ENCODE measurements at places on chromosomes 2 and 18.

- no peak for DNase-seq
Observed at GRCh38 chr2:65282477-65283053, 54.9 kb downstream of the ACTR2 start.

DNA sequence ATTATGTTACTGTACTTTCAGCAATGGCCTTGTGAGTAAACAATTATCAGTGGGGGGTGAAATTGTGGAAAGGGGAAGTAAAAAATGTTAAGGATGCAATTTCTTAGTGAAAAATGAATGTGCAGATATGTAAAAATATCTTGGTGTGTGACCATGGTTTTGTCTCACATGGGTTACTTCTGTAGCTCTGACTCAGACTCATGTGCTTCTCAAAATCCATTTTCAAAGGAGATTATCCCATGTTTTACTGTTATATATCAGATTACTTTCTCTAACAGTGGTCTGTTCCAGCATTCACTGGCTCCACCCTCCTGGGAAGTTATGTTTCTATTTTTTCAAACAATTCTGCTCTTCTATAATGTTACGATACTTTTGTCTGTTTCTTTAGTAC is 298.2 kb upstream of the COL3A1 start:
- DNase-seq = no peak

DNA sequence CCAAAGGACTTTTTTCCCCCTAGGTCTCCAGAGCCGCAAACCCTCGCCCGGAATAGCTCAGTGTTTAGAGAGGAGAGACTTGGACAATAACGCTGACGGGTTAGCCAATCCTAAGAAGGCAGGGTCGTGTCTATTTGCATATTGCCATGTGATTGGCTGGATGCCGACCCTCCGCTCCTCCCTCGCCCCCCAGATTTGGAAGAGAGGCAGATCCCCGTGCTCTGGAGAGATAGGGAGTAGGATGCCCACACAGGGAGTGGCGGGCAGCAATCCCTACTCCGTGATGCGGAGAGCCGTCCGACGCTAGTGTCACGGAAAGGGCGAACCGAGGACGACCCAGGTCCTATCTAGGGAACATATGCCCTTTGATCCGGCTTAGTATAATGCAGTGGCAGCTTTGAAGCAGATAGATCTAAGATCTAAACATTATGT is 1.4 kb downstream of the WNT6 start:
- DNase-seq = peak; percentile 43

- DNase-seq = no peak
Observed at GRCh38 chr2:43958397-43959275, 37.2 kb downstream of the LRPPRC start.

DNA sequence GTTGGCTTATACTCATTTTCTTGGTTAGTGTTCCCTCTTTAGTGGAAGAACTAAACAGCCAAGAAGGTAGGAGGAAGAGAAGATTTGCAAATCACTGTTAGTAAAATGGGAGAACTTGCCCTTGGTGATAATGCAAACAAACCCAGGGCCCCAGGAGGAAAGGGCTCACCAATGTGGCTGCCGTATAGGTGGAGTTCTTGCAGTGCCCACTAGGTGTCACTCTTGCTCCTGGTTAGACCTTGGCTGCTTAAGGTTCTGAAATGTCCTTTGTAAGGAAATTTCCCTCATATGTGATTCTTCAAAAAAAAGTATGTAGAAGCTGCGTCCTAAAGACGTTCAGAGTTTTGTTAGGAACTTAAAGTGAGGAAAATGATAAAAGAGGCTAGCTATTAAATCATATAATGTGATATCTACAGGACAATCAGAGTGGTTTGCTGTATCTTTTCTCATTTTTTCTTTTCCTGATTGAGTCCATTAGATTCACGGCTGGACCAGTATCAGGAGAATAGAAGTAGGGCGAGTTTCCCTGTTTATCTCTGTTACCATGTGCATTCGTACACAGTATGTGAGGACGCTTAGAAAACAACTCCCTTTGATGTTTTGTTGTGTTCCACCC is 48.6 kb downstream of the RPIA start:
- peak; percentile 90 for DNase-seq

DNA sequence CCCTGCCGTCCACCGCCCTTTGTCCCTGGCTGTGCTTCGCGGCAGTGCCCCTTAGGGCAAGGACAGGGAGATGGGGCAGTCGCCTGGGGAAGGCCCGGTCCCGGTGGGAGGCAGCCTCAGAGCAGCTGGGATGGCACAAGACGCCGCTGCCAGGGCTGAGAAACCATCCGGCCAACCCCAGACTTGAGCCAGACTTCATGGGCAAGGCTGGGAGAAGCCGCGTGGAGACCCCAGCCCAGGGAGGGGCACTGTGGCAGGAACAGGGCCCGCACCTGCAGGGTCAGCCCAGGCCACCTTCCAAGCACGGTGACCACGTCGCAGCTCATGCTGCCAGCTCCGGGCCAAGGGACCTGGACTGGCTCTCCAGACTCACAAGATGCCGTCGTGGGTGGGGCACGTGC is 84.0 kb downstream of the NFATC1 start:
- no peak for DNase-seq

DNA sequence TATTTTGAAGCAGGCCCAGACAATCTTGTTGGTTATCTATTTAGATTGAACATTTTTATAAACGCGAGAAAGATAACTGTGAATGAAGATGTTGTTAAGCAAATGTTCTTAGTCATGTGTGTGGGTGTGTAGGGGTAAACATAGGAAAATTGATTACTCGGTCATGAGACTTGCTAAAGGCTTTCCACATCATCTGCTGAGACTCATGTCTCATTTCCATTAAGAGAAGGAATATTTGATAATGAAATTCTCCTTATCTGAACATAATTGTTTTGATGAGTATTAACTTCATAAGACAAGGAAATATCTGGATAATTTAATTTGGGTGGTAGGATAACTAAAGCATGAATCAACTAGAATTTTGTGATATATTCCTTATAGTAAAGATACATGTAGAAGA is 19.7 kb downstream of the CCDC102B start:
- DNase-seq = no peak

- DNase-seq = no peak
Observed at GRCh38 chr18:73840319-73840945, 307.2 kb downstream of the FBXO15 start.

DNA sequence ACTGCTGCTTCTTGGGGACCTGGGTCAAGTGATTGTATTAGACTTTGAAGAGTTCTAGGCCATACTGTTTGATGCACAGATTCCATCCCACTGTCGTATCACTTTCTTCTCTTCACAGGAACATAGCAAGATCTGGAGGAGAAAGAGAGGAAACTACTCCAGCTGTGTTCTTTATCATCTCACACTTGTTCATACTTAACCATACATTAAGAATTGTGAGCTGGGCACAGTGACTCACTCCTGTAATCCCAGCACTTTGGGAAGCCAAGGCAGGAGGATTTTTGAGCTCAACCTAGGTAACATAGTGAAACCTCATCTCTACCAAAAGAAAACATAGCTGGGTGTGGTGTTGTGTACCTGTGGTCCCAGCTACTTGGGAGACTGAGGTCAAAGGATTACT is 111.7 kb downstream of the PARD3B start:
- DNase-seq = no peak

GRCh38 chr2:237075749-237076599 is 9.7 kb upstream of the COPS8 start:
- no peak for DNase-seq

DNA sequence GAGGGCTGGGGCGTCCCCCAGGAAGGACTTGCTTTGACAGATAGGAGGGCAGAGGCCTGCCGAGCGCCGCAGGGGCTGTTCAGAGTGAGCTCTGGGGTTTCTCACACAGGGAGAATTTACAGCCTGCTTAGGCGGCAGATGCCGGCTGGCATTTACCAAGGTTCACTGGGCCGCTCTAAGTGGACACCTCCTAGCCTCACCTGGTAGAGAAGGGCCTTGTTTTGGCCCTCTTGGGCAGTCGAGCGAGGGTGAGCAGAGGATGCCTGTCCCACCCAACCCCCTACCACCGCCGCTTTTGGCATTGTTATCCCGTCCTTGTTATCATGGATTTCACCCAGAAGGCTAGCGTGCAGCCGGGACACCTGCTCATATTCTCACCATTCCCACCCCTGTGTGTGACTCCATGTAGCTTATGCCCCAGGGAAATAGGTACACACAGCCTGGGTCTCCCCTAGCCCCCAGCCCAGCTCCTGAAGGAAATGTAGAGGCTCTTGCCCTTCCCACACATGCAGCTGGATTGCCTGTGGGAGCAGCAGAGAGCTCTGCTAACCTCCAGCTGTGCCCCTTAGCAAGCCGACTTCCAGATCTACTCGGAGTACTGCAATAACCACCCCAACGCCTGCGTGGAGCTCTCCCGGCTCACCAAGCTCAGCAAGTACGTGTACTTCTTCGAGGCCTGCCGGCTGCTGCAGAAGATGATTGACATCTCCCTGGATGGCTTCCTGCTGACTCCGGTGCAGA is 52.4 kb downstream of the FAM168B start:
- DNase-seq = no peak

GRCh38 chr2:74089816-74090745 is 57.6 kb downstream of the BOLA3 start:
- no peak for DNase-seq

- no peak for DNase-seq
Observed at GRCh38 chr2:237911363-237912017, 52.1 kb downstream of the RAMP1 start.

DNA sequence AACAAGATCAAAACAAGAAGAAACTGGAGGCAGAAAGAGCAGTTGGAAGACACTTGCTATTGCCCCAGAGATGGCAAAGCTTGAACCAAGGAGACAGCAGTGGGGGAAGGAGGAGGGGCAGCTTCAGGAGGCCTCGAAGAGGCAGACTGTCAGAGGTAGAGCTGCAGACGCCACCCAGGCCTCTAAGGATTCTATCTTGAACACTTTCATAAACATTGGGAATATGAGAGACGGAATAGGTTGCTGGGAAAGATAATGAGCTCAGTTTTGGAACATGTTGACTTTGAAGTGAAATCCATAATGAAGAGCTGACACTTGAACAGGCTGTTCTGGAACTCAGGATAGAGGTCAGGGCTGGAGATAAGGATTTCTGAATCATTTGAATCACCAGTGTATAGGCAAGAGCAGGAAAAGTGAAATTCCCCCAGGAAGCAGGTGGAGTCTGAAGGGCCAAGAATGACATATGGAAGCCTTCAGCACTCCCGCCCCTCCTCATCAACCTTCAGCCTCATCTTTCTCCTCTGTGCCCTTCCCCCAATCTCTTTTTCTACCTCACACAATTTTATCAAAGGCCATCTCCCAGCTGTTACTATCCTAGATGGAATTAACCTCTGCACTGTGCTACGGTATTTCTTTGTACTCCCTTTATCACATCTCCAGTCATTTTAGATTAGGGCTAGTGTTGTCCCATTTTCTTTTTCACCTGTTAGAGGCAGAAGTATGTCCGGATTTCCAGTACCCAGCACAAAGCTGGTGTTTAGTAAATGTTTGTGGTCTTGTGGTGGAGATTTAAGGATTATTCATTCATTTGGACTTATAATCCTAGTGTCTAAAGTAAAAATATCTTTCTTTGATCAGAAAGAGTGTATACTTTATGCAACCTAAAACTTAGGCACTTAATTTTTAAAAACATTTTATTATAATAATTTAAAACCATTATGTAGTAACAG is 47.5 kb upstream of the RTN4 start:
- no peak for DNase-seq

- no peak for DNase-seq
Observed at GRCh38 chr18:2890606-2891005, 43.8 kb downstream of the EMILIN2 start.

- DNase-seq = no peak
Observed at GRCh38 chr2:151251012-151251411, 10.7 kb downstream of the RBM43 start.

- DNase-seq = peak; percentile 59
Observed at GRCh38 chr2:45263147-45263546, 253.9 kb upstream of the SIX2 start.

DNA sequence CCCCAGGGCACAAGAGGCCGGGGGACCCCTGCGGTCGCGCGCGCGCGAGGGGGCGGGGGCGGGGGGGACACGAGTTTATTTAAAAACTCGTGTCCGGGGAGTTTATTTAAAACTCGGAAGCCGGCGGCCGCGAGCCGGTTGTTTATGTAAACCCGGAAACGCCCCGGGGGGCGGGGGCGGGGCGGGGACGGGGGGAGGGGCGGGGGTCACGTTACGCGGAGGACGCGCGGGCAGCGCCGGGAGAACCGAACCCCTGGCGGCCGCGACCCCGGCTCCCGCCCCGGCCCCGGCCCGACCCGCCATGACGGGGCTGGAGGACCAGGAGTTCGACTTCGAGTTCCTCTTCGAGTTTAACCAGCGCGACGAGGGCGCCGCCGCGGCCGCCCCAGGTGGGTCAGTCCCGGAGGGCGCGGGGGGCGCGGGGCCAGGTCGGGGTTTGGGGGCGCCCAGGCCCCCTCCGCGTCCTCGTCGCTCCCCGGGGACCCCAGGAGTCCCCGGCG is 4.4 kb downstream of the NFATC1 start:
- peak; percentile 62 for DNase-seq

- no peak for DNase-seq
Observed at GRCh38 chr2:223043164-223043941, 8.6 kb upstream of the KCNE4 start.

DNA sequence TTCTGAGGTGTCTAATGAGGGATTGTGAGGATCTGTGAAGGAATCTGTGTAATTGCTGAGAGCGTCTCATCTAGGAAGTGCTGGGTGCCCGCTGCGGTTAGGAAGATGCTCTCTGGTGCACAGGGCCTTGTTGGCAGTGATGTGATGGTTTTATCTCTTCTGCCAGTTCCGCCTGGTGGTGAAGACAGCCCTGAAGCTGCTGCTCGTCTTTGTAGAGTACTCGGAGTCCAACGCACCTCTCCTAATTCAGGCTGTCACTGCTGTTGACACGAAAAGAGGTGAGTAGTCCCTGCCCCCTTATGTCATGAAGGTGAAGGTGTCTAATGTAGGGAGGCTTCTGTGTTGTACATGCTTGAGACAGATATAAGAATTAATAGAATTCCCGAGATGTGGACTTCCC is 234.2 kb downstream of the TPGS2 start:
- no peak for DNase-seq

DNA sequence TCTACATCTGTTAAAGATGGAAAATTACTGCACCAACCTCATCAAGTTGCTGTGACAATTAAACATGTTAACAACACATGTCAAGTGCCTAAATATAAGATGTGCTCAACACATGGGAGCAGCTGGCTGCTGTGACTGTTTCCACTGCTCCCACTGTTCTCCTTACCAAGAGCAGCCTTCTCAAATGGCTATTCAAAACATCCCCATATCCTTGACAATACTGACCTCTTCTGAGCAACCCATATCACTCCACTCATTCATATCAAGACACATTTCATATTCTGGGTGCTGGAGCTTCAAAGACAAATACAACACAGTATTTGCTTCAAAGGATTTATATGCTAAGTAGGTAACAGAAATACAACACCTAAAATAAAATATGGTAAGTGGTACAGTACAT is 60.3 kb downstream of the PIAS2 start:
- DNase-seq = no peak

DNA sequence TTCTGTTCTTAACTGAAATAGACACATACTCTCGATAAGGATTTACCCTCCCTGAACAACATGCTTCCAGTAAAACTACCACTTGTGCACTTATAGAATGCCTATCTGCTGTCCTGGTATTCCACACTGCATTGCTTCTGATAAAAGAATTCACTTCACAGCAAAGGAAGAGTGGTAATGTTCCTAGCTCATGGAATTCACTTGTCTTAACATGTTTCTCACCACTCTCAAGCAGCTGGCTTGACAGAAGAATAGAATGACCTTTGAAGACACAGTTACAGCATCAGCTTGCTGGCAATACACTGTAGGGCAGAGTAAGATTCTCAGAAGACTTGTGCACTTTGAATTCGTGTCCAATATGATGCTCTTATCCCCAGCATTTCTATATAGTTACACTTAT is 524.1 kb upstream of the CNTNAP5 start:
- DNase-seq = no peak

GRCh38 chr2:225668606-225669266 is 269.2 kb downstream of the NYAP2 start:
- peak; percentile 76 for DNase-seq
